ENCODE measurements at places on chromosomes 12 and 14.

DNA sequence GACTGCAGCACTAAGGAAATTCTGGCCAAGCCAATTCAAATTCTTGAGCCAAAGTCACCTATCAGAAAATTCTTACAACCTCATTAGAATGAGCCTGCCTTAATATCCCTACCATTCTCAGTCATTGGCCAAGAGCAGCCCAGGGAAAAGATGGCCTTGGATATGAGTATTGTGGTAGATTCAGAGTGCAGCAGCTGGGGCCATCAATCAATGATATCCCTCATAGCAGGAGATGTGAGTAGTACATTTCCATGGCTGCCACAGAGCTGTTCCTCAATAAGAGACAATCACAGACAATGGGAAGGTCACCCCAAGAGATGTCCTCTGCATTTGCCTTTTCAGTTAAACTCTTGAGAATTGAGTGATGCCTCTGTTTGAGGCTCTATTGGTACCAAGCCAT, 161.6 kb downstream of the DYRK2 start:
- no peak for DNase-seq

- DNase-seq: no peak
These were observed 28.0 kb upstream of the DAAM1 start for GRCh38 chr14:59160506-59160905.

DNA sequence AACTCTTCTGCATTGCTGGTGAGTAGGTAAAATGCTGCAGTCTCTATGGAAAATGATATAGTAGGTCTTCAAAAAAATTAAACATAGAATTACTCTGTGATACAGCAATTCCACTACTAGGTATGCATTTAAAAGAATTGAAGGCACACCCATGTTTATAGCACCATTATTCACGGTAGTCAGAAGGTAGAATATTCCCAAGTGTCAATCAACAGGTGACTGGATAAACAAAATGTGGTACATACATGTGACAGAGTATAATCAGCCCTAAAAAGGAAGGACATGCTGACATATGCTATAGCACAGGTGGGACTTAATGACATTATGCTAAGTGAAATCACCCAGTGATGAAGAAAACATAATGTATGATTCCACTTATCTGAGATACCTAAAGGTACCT, 123.3 kb downstream of the CCER1 start:
- DNase-seq: no peak

DNA sequence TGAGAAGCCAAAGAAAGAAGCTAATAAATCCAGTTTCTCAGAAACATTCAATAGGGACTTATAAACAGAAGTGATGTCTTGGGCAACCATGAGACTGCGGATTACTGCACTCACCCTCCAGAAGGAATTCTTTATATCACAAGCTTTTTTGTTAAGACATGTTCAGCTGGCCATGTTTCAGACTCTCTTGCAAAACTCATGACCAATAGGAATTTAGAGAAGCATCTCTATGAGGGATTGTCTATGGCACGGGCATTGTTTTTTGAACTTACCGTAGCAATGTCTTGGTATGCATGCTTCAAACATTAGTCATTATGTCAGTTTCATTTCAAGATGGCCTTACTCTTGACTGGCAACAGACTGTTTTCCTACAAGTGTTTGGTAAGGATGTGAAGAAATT, 15.5 kb upstream of the ZNF268 start:
- no peak for DNase-seq

GRCh38 chr12:92715625-92716024, 12.8 kb downstream of the PLEKHG7 start:
- no peak for DNase-seq

DNA sequence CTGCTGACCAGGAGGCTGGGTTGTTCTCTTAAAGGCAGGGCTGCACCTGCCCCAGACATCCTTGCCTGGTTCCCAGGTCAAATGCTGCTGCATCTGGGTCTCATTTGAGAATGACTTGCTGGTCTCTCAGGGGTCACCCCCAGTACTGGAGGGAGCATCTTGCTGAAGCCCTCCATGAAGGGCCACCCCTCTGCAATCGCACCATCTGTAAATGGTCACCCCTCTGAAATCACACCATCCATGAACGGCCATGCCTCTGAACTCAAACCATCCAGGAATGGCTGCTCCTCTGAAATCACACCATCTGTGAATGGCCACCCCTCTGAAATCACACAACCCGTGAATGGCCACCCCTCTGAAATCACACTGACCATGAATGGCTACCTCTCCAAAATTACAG, 7.3 kb upstream of the SERPINA6 start:
- no peak for DNase-seq

DNA sequence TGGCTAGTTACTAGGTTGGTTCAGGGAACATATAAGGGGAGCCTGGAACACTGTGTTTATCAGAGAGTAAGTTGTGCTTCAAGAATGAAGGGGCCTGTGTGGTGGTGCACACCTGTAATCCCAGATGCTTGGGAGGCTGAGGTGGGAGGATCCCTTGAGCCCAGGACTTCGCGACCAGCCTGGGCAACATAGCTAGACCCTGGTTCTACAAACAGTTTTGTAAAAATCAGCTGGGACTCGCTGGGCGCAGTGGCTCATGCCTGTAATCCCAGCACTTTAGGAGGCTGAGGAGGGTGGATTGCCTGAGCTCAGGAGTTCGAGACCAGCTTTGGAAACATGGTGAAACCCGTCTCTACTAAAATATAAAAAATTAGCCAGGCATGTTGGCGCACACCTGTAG, 42.1 kb upstream of the GPR132 start:
- no peak for DNase-seq

- DNase-seq: no peak
These were observed 67.7 kb downstream of the GXYLT1 start for GRCh38 chr12:42076976-42077375.

DNA sequence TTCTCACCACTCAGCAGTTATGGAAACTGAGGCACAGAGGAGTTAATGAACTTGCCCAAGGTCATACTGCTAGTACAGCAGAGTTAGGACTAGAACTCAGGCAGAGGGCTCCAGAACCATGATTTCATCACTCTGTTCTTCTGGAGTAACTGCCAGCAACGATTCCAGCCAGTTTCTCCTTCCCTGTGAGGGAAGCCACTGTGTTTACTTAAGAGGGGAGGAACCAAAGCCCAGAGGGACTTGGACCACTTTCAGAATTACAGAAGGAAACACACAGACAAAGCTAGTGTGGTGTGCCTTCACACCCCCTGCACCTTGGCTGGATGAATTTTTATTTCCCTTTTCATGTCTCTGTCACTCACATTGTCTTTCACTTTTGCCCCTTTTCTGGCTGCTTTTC, 398.2 kb downstream of the DPF3 start:
- no peak for DNase-seq

- DNase-seq: no peak
These were observed 338.6 kb downstream of the CEP128 start for GRCh38 chr14:80602946-80603345.

- DNase-seq: no peak
These were observed 42.0 kb downstream of the NCOR2 start for GRCh38 chr12:124525455-124525854.

DNA sequence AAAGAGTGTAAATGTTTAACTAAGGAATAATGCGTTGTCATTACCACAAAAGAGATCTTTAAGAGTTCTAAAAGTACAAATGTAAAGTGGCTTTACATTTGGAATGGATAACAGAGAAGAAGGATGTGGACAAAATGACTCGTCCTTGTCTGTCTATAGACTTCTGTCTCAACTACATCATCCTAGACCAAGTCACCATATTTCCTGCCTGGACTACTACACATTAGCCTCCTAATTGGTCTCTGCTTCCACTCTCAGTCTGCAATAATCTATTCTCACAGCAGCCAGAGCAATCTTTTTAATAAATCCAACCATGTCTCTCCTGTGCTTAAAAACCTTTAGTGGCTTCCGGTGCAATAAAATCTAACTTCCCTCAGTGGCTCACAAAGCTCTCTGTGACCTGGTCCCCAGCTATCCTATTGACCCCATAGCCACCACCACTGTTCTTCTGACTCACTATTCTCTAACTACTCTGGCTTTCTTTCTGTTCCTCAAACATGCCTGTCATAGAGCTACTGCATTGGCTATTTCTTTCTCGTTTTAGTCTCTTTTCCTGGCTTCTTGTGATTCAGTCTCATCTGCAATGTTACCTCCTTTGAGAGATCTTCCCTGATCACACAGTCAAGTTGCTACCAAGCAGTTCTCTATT, 91.1 kb downstream of the MYF5 start:
- no peak for DNase-seq

- no peak for DNase-seq
These were observed 480.8 kb downstream of the RMST start for GRCh38 chr12:97943359-97943758.

DNA sequence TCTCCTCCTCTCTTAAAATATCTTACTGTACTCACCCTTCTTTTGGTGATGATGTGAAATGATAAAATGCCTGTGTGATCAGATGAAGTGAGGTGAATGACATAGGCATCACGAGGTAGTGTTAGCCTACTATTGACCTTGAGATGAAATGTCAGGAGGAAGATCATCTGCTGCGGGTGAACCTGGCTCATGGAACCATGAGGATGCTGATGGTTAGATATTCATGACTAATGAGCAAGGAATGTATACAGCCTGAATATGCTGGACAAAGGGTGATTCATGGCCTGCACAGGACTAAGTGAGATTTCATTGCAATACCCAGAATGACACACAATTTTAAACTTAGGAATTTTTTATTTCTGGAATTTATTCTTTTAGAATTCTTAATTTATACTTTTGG, 89.6 kb downstream of the DAAM1 start:
- DNase-seq: peak; percentile 80

DNA sequence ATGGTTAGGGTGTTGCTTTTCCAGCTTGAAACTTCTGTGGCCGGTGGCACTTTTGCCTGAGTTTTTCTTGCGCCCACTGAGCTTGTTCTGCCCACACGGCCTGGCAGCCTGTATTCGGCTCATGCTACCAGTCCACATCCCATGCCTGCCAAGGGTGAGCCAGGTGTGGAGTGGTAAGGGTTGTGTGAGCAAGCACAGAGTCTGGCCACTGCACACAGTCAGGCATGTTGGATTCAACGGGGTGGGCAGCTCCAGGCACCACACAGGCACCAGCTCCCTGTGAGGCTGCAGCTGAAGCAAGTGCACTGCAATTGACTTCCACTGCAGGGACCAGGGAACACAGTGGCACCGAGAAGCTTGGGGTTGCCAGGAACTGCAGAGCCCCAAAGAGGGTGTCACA, 18.8 kb upstream of the NTS start:
- no peak for DNase-seq

GRCh38 chr12:26599096-26599695, 233.8 kb downstream of the ITPR2 start:
- DNase-seq: no peak

- DNase-seq: no peak
These were observed 1500.7 kb upstream of the FLRT2 start for GRCh38 chr14:84029246-84029645.

DNA sequence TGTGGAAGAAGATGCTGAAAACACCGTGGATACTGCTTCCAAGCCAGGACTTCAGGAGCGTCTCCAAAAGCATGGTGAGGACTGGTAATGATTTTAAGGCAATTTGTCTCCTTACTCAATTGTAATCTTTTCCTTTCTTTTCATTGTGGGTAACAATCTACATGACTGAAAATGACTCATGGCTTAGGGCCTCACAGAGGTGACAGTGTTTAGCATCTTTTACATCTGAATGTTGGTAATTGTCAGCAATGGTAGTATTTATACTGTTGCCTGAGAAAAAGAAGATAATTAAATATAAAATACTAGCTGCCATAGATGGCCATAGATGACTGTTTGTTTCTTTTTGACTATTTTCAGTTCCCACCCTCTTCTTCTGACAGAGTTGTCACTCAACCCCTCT, 31.6 kb downstream of the TULP3 start:
- DNase-seq: peak; percentile 4

GRCh38 chr12:45774508-45775162, 45.1 kb downstream of the ARID2 start:
- DNase-seq: no peak

DNA sequence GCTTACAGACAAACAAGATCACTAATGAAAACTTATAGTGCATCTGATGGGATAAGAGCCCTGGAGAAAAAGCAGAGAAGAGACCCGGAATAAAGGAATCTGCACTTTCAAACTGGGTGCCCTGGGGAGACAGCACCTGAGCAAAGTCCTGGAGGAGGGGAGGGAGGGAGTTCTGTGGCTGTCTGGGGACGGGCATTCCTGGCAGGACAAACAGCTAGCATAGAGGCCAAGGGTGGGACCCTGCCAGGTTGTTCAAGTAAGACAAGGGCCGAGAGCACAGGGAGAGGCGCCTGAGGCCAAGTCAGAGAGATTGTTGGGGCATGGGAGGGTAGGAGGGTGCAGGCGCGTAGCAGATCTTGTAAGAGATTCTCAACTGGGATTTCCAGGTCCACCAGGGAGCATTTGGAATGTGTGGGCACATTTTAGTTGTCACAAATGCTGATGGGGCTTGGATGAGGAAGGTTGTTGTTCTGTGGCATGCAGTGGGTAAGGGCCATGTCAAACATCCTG, 14.2 kb downstream of the IQSEC3 start:
- DNase-seq: no peak

DNA sequence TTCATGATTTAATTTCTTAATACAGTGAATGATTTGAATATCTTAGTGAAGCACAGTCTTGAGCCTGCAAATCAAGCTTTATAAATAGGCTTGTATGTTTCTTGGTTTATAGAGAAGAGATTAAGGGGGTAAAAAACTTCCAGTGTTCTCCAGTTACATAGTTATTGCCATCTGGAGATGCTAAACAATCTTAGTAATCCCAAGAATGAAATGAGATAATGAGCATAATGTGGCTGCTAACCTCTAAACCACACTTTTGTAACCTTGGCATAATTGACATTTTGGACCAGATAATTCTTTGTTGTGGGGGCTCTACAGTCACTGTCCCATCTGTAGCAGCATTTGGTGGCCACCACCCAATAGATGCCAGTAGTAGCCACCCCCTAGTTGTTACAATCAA, 316.8 kb downstream of the CCDC91 start:
- peak; percentile 51 for DNase-seq

DNA sequence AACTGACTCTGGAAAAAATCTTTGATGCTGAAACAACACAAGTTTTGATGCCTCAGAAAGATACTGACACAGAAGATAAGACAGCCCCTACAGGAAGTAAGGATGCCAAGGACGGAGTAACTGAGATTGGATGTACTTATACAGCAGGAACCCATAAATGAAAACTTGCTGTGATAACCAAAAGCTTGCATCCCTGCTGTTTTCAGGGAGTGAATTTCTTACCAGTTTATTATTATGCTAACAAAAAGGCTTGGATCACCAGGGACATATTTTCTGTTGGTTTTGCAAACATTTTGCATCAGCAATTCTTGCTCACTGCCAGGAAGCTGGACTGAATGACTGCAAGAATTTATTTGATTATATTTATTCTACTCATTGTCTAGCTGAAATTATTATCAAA, 197.7 kb downstream of the NAV3 start:
- no peak for DNase-seq

GRCh38 chr12:18207266-18207665, 54.1 kb upstream of the PIK3C2G start:
- DNase-seq: no peak
